ENCODE measurements at places on chromosomes 3 and 15.

GRCh38 chr15:75313116-75313845 is 22.6 kb upstream of the COMMD4 start:
- no peak for DNase-seq

GRCh38 chr15:91887321-91887720 is 33.8 kb downstream of the SLCO3A1 start:
- DNase-seq, result no peak

- DNase-seq, result peak; percentile 68
Observed at GRCh38 chr3:122183521-122183892, at the start of gene CASR. Gene CASR, plus strand, starts transcription at chr3:122183668. Its CDS starts 70,522 bp downstream, at chr3:122254190.

DNA sequence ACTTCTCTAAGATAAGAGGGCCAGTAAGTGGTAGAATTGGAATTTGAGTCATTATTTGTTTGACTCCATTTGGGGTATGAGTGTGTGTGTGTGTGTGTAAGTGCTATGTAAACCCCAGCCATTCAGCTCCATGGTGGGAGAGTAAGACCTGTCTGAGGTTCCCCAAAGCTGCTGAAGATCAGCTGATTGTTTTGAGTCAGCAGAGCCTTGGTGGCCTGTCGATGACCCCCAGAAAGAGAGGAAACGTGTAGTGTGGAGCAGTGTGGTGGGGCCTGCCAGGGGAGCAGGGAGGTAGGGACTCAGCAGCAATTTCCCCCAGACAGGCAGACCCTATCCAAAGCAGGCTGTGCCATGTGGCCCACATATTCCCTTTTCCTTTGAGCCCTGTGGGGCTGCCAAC is 5.3 kb downstream of the DVL3 start:
- no peak for DNase-seq

DNA sequence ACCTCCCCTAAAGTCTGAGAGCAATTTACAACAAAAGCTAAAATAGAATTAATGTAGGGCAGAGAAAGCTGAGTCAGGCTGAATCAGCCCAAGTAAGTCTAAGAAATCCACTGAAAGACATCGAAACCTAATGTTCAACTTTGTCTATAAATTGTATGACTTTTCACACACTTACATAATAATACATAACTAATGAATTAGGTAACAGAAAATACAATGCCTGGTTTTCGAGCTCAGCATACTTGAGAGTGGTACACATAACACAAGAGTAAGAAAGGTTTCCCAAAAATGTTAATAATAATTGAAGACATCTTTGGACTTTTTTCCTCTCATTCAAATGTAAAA is 55.3 kb upstream of the VGLL4 start:
- DNase-seq, result no peak

DNA sequence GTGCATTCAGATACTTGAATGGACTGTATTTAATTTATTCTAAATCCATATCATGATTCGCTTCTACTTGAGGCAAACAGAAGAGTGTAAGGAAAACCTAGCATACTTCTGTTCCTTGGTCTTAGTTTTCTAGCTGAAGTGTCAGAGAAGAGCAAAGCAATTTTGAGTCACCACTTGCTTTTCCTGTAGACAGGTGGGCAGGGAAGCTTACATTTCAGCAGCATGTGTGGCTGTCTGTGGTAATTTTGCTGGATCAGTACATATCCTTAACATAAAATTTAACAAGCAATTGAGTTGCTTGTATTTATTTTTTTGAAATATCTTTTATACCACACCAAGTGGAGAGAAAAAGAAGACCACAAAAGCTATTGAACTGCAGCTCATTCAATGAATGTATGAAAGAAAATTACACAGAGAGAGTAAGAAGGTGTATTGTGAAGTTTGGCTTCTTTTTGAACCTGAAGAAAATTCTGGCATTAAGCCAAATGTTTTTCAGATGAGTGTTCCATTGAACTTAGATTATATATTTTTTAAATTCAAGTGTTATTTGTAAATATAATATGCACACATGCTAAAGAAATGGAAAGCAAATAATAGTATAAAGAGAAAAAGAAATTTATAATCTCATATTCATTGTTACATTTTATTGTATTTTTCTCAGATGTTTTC is 747.6 kb downstream of the NAALADL2 start:
- peak; percentile 21 for DNase-seq

DNA sequence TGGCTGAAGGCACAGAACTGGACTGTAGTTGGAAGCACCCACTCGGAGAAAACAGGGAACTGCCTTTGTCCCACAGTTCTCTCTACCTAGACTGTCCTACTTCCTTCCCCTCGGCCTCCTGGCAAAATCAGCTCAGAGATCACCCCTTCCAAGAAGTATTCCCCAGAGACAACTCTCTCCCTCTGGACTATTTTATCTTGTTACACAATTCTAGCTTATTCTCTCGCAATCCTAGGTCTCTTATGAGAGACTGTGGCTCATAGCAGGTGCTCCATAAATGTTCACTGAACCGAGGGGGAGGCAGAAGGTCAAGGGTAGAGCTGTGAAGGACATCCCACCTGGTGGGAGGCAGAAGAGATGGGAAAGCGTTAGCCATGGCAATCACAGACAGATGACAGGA is 10.6 kb downstream of the HEG1 start:
- DNase-seq, result no peak

DNA sequence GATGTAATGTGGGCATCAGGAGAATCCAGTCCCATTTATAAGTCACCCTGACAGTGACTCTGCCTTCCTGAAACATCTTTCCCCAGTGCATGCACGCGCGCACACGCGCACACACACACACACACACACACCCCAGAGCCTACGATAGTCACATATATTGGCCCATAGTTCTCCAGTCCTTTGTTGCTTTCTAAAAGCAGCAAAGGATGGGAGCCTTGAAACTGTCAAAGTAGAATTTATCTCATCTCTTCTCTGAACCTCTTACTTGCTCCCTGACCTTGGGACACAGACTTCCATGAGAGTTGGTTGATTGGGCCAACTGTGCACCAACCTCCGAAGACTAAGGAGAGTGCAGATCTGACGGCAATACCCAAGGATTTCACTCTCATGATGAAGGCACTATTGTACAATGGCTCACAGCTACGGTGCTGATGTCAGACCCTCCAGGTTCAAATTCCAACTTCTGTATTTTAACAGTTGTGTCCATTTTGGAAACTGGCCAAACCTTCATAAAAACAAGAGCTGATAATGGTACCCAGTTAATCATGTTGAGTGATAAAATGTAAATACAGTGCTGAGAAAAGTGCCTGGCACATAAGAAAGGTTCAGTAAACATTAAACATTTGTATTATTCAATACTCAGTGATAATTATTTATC is 8.3 kb downstream of the CPA3 start:
- DNase-seq, result peak; percentile 7

DNA sequence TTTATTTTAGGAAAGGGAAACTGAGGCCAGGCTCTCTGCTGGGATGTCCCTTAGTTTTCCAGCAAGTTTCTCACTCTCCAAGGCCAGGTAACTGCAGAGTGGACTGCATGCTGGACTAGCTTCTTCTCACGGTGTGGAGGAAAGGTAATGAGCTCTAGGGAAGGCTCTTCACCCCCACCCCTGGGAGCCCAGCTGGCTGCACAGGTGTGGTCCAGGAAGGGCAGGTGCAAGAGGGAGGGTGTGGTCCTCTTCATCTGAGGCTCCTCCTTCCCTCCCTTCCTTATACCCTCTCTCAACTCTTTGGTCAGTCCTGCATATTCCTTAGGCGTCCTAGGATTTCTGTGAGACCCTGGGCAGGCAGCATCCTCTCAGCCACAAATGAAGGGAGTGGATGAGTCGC is 33.9 kb downstream of the RNU5B-1 start:
- peak; percentile 52 for DNase-seq
